ENCODE measurements at places on chromosomes 7 and 10.

- DNase-seq = no peak
Observed at GRCh38 chr7:51764976-51765375, 448.4 kb upstream of the COBL start.

GRCh38 chr7:128681794-128682537 lies 9.9 kb downstream of the GARIN1A start:
- no peak for DNase-seq

DNA sequence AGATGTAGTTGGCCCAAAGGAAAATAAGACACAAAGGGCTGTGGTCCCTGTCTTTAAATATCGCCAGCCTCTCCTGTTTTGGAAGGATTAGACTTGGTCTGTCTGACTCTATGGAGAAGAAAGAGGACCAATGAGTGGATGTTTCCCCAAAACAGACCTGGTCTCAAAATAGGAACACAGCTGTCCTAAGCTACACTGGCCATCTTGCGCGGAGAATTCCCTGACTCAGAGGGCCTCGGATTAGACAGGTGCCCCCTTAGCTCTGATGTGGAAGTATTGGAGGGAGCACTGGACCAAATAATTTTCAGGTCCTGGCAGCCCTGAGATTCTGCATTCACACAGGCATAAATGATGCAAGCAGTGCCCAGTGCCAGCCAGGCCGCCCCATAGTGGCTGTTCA lies 56.1 kb downstream of the CHST15 start:
- DNase-seq = no peak

- DNase-seq = no peak
Observed at GRCh38 chr10:3420527-3421469, 248.2 kb upstream of the PITRM1 start.

DNA sequence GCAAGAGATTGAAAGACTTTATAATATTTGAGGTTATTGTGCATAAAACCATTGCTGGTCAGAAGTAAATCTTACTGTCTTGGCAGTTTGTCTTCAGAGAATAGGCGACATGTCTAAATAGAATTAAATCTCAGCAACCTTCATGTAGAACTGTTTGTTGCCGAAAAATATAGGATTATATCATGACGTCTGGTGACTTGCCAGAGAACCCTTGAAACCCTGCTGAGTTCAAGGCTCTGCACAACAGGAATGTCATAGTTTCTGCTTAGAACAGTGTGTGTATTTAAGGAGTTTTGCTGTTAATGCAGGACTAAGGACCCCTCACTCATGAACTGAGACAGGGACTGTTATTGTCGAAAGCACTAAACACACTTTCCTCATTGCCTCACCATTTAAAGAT lies 206.4 kb upstream of the ETV1 start:
- no peak for DNase-seq

DNA sequence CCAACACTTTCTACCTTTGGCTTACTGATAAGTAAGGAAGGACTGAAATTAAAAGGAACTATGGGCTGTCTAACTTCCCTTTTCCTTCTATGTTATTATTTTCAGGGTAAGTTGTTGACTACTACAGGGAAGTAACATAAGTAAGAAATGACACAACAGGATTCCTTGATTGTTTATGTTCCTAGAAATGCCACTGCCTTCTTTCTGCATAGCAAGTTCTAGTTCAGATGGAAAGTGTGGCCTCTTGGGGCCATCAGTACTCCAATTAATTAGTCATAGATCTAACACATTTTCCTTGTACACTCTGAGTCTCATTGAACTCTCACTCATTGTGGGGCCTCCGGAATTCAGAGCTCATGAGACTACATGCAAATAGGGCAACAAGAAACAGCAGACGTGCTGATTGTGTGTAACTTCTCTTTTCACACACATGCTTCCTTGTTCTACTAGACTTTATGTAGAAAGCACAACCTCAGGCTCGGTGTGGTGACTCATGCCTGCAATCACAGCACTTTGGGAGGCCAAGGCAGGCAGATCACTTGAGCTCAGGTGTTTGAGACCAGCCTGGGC lies 35.3 kb upstream of the HIBADH start:
- no peak for DNase-seq

DNA sequence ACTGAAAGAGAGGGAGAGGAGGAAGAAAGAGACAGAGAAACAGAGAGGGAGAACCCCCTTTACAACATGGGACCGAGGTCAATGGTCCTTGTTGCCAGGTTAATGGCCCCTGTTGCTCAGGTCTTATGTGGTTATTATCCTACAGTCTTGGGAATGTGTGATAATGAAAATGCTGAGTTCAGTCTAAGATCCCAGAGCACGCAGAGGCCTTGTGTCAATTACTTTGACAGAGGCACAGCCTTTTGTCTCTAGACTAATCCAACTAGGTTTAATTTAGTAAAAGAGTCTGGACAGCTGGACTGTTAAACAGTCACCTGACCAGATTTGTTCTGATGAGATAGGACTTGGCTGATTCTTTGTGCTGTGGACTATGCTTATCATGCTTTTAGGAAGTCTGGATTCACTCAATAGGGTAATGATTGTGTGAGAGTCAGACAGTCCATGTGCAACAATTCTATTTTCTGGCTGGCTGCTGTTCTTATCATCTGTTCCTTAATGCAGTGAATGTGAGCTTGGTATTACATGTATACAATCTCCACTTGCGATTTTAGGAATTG lies 157.4 kb upstream of the MAGI2 start:
- no peak for DNase-seq

- DNase-seq = no peak
Observed at GRCh38 chr10:12533151-12533550, 183.8 kb downstream of the CAMK1D start.

DNA sequence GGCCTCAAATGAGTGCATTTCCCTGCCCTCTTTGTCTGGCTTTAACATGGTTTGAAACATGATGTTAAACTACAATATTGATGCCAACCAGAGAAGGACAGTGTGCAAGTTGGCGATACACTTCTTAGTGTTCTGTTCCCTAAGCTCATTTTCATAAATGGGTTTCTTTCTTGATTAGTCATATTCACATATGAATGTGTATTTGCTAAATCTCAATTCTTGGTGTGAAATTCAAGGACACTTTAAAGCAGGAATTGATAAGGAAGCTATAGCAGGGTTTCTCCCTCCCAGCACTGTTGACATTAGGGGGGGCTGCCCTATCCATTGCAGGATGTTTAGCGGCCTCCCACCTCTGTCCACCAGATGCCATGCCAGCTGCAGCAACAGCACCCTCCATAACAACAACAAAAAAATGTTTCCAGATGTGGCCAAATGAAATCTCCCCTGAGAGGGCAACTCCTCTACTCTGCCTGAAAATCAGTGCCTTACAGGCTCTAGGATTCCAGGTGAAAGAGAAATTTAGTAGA lies 13.1 kb downstream of the CCNY start:
- DNase-seq = no peak

DNA sequence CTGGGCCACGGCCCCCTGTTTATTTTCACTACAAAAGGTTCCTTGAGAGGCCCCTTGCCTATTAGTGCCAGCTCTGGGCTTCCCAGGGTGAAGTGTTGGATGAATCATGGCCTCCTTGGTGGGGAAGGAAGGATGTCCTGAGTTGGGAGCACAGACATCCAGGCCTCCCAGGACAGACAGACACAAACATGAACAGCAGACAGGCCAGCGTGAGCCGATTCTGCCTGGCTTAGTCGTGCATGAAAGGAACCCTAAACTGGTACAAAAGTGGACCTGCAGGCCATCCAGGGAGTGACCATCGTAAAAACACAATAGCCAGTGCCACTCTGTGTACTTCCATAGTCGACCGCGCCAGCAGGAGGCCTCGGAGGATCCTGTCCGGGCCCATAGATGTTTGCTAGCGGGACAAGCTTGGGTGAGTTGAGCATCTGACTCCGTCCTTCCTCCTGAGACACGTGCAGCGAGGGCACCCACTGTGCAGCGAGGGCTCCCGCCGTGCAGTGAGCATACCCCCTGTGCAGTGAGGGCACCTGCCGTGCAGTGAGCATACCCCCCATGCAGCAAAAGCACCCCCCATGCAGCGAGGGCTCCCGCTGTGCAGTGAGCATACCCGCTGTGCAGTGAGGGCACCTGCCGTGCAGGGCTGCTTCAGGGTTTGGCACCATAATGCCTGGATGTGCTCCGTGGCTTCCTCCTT lies 51.3 kb upstream of the PRKAR1B start:
- no peak for DNase-seq

DNA sequence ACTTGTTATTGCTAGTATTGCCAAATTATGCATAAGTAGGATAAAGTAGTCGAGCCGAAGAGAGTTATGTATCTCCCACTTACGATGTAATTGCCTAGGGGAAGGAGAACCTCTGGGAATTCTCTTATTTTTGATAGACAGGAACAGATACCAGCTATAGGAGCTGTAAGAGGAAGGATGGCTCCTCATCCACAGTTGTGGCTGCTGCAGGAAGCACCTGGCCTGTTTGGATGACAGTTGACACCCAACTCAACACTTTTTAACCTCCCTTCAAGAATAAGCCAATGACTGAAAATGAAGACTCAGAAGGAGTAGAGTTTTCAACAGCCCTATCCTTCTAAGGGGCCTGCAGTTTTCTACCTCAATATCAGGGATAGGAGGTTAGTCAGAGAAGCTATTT lies 6.3 kb downstream of the DYDC1 start:
- DNase-seq = no peak

DNA sequence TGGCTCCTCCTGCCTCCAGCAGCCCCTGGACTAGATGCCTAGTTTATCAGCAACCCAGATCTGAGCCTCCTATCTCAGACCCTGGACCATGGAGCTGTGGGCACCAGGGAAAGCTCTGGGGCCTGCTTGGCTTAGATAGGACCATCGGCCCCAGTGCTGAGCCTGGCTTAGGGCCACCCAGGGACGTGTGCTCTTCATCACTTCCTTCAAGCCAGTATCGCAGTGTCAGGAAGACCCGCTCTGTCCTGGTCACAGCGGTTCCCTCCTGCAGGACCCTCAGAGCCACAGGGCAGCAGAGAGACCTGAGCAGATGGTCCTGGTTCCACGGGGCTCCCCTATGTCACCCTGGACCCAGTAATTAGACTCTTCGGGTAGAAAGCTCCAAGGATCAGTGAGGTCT lies 105.7 kb upstream of the FAM20C start:
- DNase-seq = no peak

- no peak for DNase-seq
Observed at GRCh38 chr7:70695795-70696083, 436.2 kb upstream of the GALNT17 start.

DNA sequence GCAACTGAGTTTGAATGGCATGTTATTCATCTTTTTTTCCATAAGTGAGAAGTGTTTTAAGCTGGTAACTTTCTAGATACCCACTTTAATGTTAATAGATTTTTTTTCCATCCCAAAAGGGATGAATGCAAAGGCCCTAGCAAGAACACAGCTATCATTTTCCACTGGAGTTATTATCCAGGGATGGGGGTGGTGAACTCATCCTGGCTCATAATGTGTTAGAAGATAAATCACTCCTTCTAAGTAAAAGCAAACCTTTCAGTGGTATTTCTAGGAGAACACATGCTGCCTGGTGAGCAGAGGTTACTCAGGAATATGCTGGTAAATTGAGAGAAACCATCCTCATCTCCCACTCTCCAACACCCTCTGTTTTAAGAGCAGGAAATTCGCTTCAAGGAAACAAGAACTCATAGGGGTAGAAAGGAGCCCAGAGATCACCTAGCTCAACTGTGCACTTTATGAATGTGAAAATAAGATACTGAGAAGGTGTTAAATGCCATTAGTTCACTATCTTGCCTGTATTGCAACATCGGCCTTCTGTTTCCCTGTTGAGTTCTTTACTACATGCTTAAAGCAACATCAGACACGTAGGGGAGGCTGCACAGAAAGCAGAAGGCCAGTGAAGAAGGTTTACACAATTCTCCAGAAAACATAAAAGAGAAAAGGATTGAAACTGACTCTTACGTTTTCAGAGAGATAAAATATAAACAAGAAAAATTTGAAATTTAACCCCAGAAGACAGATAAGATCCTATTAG lies 264.0 kb upstream of the PRKCQ start:
- no peak for DNase-seq

Data from SHP77 (cell line).